ENCODE measurements at places on chromosomes 2 and 18.

- no peak for DNase-seq
Observed at GRCh38 chr2:121281694-121282093, 3.3 kb downstream of the TFCP2L1 start.

- no peak for DNase-seq
Observed at GRCh38 chr2:99678625-99679024, 188.8 kb upstream of the REV1 start.

DNA sequence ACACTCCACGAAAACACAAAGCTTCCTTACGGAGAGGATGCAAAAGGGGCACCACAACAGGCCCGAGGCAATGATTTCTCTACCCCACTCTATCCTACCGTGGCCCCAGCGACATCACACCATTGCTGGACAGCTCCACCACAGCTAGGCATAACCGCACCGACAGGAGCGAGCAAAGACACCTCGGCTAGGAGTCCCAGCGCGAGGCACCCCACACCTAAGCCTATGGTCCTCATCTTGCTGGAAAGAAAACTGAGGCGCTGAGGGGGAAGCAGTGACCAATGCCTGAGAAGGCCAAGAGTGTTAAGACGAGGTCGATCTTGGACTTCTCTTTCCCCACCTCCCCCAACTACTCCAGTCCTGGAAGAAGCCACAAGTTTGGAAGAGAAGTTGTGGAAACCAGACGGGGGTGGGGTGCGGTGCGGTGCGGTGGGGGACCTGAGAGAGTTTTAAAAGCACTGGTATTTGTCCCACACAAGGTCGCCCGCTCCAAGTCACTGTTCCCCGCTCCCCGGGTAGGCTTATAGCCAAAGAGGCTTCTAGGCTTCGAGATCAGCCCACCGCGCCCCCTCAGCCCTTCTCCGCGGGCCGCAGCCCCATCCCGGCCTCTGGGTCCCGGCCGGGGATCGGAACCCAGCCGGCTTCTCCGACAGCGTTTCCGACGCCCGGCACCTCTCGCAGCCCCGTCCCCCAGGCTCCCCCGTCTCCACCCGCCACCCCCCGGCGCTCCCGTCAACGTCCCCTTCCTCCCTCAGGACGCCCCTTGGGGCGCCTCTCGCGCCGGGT is 766 bp downstream of the PDE6D start:
- DNase-seq = no peak

DNA sequence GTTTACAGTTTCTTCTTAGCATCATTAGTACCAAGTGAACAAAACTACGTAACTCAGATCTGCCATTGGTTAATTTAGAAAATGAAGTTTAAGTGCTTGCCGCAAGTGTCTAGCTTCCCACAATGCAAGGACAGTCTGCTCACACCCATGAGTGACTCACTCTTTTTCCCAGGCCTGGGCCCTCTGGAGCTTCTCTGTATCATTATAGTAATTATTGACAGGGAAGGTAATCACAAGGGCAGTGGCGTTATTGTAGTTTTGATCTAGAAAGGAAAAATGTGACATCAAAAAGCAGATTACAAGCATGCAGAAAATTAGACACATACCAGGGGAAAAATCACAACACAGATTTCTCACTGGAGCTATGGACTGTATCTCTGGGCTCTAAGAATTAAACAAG is 38.5 kb downstream of the NPC1 start:
- DNase-seq = no peak

- DNase-seq = peak; percentile 13
Observed at GRCh38 chr2:175805442-175806124, 196.5 kb downstream of the LNPK start.

- peak; percentile 57 for DNase-seq
Observed at GRCh38 chr2:163752267-163752666, 16.5 kb upstream of the FIGN start.

DNA sequence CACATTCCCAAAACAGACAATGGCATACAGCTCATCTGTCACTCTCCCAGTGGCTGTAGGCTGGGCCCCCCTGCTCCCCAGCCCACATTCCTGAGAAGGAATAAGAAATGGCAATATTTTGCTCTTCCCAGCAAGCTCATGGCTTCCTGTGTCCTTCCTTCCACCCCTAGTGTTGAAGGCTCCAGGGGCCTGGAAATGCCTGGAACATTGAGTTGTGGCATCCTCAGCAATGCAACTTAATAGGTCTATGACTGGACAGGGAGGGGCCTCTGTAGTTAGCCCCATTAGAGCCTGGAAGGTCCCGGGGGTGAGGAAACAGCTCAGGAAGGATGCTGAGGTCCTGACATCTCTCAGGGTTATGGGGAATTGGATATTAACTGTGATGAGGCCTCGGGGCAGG is 3.3 kb downstream of the KIF3C start:
- DNase-seq = no peak

DNA sequence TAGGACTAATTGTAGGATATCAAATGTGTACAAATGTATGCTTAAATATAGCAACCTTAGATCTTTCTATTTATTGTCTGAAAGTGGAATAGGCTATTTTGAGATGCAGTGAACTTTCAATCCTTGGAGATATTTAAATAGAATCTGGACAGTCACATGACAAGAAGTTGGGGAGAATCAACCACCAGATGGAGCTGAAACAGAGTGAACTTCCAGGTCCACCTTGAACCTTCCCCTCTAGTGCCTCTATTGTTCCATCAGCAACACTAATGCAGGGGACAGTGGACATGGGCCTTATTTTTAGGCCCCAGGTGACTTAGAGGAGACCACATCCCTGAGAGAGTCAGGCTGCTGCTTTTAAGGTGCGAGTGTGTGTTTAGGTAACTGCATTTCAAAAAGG is 37.0 kb upstream of the CRIM1 start:
- no peak for DNase-seq

GRCh38 chr2:231932711-231932970 is 6.4 kb upstream of the NPPC start:
- DNase-seq = peak; percentile 59

DNA sequence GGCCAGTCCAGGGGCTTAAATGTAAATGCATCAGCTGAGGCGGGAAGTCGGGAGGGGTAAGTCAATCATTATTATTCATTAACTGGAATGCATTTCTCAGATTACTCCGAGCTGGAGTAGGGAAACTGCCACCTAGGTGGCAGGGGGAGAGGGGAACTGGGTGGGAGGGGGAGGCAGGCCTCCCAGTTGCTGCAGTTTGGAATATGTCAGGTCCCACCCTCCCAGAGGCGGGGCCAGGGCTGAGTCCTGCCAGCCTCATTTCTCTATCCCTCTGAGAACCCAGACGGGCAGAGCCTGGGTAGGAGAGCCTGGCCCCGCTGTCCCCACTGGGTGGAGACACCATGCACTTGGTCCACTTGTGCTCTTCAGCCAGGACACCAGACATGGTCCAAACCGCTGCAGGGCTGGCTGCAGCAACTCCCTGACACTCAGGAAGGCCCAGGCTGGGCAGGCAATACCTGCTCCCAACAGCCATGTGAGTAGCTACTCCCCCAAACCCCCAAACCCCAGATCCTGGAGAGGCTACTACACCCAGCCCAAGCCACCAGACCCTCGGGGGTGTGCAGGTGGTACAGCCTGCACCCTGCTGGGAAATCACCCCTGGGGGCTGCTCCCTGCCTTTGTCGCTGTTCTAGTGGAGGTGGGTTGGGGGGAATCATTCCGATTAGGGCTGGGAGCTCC is at the start of gene GPBAR1:
GPBAR1 (plus strand) TSS at position 274 of the 681 bp plus-strand sequence. CDS start 1,710 bp downstream, outside the sequence.
- DNase-seq = no peak

GRCh38 chr2:229489016-229489415 is 217.9 kb upstream of the PID1 start:
- peak; percentile 28 for DNase-seq

GRCh38 chr2:225458431-225459117 is 59.1 kb downstream of the NYAP2 start:
- DNase-seq = no peak

GRCh38 chr2:9251154-9252001 is 44.8 kb downstream of the ASAP2 start:
- peak; percentile 94 for DNase-seq

GRCh38 chr2:118339386-118339785 is 251.1 kb downstream of the INSIG2 start:
- no peak for DNase-seq

DNA sequence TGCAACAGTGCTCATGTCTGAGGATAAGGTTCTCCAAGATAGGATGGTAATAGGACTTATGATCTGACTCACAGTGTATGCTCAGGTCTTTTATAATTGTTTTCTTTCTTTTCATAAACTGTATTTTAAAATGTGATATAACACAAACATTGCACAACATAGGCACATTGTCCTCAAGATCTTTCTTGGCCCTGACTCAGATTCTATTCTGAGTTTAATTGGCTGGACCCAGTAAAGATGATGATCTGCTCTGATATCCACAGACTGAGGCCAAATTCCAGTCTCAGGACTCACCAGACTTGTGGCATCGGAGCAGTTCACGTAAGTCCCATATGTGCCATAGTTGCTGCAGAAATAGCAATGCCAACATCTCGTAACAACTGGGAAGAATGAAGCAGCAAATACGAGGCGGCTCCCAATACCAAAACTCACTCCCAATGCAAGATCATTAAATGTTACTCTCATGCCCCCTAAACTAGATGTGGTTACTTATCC is 448.9 kb upstream of the SLC14A2 start:
- DNase-seq = no peak

DNA sequence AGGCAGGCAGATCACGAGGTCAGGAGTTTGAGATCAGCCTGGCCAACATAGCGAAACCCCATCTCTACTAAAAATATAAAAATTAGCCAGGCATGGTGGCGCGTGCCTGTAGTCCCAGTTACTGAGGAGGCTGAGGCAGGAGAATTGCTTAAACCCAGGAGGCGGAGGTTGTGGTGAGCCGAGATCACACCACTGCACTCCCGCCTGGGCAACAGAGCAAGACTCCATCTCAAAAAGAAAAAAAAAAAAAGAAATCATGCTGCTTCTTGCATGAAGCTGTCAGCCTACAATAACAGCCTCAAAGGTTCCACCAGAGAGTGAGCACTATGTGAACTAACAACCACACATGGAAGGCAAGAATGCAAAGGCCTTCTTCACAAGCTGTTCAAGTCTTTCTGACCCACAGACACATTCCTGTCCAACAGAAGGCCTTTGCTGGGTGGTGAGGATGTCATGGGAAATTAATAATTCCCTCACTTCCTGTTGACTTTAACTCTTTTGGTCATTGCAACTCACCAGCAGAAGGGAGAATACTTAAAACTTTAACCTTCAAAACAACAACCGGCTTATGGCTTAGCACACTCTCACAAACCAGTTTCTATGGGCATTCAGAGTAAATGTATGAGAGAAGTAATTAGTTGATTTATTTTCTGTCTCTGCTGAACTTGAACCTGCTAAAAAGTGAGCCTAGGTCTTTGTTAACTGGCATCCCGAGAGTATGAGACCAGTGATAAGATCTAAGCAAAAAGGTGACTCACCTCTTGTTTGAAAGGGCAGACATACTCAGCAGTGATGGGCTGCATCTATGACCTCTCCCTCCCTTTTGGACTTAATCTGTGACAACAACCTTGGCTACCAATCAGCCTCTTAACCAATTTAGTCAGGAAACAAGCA is 11.8 kb downstream of the PLEKHM3 start:
- no peak for DNase-seq

DNA sequence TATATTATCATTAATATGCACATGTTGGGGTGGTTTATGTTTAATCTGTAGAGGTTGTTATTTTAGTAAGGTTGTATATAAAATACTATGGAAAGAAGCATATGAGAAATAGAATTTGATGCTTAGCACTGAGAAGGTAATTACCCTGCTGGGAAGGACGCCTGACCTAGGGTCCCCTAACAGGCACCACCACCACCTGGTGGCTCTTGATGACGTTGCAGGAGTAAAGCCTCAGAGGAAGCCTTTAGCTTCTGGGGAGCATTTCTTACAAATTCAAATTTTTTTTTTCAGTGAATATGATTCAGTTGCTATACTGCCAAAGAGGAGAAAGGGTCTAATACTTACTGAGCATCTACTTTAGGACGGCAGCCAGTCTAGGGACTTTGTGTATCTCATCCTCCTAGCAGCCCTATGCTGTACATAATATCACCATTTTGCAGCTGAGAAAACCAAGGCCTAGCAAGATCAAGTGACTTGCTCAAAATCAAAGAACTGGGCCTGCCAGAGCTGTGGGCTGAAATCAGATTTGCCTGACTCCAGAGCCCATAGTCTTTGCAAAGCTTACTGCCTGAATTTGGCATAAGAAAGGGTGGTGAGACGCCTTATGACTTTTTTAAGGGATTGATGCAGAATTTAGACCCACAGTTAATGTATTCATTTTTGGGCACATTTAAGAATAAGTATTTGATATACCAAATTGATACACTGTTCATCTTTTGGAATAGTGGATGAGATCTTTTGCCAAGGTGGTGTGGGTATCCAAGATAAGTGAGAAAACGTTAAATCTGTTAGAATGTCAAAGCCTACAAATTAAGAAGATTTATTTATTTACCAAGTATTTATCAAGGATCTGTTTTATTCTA is 78.8 kb upstream of the GAREM1 start:
- DNase-seq = no peak
